ENCODE measurements at places on chromosomes 11 and 22. TPM values are rescaled to one million over a fixed set of nuclear protein-coding genes. Genes with fewer than 3 reads are reported as not detected.

OR5A1 gene
- not detected for total RNA-seq

KDELR3 gene
- 0.97 TPM for total RNA-seq

WEE1 gene
- 47.8 TPM for total RNA-seq

OLFML1 gene
- total RNA-seq: not detected

FOLR1 gene
- not detected for total RNA-seq

NPAS4 gene
- not detected for total RNA-seq

KLHDC7B gene
- 7.7 TPM for total RNA-seq

WNT11 gene
- total RNA-seq: not detected

CD81 gene
- 178 TPM for total RNA-seq

PAK1 gene
- total RNA-seq: 33.1 TPM

GSTT2B gene
- total RNA-seq: 0.33 TPM

TNNT3 gene
- total RNA-seq: 6.0 TPM

PHLDB1 gene
- total RNA-seq: 2.0 TPM

CARD10 gene
- total RNA-seq: 0.12 TPM

MRPL21 gene
- 80.7 TPM for total RNA-seq

PHETA2 gene
- 2.8 TPM for total RNA-seq

TRPM5 gene
- not detected for total RNA-seq

FIBIN gene
- not detected for total RNA-seq

RAG2 gene
- not detected for total RNA-seq

RTN4RL2 gene
- total RNA-seq: 0.36 TPM

CECR2 gene
- not detected for total RNA-seq

TCF20 gene
- total RNA-seq: 69.6 TPM

UPK3A gene
- total RNA-seq: not detected

UBXN1 gene
- total RNA-seq: 116 TPM

MYO18B gene
- total RNA-seq: 0.22 TPM

C1QTNF6 gene
- 13.0 TPM for total RNA-seq

ABCC8 gene
- not detected for total RNA-seq

KLHL35 gene
- total RNA-seq: 0.12 TPM

SPI1 gene
- not detected for total RNA-seq

RABL2B gene
- 21.8 TPM for total RNA-seq

NLRP6 gene
- 0.99 TPM for total RNA-seq

Data from activated CD4-positive, alpha-beta memory T cell treated with anti-CD3 and anti-CD28 coated beads for 36 hours (primary cell).